Neural progenitor cell (in vitro differentiated cells): ENCODE measurements at places on chromosomes 12 and 14. TPM values are rescaled to one million over a fixed set of nuclear protein-coding genes. Genes with fewer than 3 reads are reported as not detected.
A peak's percentile ranks its signal among the peaks of the same experiment; 100 is the strongest.

The KLRC1 gene
- total RNA-seq = not detected in 2 replicates

The ADCY4 gene
- total RNA-seq = not detected in 2 replicates

The MIP gene
- total RNA-seq = 0.03 TPM in 1 of 2 replicates, not detected in the other

The DAO gene
- total RNA-seq = not detected in 2 replicates

The LRRC10 gene
- total RNA-seq = not detected in 2 replicates

The DCN gene
- not detected in 2 replicates for total RNA-seq

The ANO2 gene
- 4.0 and 4.8 TPM in 2 replicates for total RNA-seq

The TSPAN11 gene
- total RNA-seq = 7.4 and 27.7 TPM in 2 replicates

The KLRF1 gene
- total RNA-seq = not detected in 2 replicates

The MYO1H gene
- total RNA-seq = not detected in 2 replicates

The GALNT6 gene
- total RNA-seq = 1.5 TPM in 1 of 2 replicates, not detected in the other

The NUDT14 gene
- 5.5 and 27.0 TPM in 2 replicates for total RNA-seq

The ZFYVE26 gene
- 18.3 and 22.3 TPM in 2 replicates for total RNA-seq

DNA sequence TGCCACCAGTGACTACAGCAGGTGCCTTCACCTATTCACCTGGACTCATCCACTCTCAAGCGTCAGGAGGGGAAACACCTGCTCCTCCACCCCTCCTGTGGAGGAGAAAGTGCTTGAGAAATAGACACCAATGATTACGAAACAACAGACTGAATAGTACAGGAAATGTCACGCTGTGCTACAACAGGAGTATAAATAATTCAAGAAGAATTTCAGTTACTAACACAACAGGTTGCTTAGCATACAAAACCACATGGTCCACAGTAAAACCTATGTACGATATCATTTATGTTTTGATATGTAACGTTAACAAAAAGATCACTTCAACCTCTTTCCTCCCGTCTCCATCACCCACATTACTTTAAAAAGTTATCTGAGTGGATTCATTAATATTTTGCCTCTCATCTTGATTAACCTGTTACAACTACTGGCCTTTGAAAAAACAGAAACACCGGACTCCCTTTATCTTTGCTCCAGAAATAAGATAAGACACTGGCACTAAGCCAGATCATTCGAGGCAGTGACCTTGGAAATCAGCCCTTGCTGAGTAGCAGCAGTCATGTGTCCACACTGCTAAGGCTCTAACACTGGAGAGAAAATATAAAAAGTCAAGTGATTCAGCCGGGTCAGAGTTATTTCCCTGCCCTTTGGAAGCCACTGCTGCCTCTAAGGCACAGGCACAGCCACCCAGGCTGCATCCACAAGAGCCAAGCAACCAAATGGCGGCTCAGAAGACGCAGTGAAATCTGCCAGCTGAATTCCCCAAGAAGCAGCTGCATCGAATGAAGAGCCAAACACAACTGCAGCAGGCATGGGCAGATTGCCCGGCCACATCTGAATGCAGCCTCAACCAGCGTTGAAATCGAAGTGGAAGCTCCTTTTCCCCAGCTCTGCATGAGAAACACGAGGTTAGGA lies 40.9 kb downstream of the NT5DC3 start:
- DNase-seq = no peak

- no peak for DNase-seq
These were observed 774 bp upstream of the SLC2A13 start for GRCh38 chr12:40106655-40107054.

- peak; percentile 85 for DNase-seq
These were observed 21.2 kb upstream of the ZNF740 start for GRCh38 chr12:53159195-53159839.

DNA sequence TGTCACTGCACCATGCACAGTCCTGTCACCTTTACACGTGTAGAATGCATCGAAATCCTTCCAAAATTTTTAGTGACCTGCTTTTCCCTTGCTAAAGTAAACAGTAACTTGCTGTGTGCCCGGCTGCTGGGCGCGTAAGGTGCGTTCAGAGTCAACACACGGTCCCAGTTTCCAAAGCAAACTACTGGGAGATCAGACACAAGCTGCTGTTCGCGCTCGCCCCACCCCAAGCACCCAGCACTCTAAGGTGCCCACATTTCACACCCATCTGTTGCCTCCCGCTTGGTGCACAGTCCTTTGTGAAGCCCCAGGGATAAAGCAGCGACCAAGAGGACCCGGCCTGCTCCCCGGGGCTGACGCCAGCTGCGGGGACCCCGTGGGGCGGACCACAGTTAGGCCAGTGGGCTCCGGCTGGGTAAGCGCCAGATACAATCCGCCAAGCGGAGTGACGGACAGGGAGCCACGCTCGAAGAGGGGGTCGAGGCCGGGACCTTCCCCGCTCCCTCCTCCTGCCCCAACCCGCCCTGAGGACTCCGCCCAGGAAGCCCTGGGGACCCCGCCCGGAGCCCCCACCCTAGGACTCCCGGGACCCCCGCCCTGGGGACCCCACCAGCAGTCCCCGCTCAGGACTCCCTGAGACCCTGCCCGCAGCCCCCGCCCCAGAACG lies 633 bp downstream of the STX2 start:
- peak; percentile 63 for DNase-seq

DNA sequence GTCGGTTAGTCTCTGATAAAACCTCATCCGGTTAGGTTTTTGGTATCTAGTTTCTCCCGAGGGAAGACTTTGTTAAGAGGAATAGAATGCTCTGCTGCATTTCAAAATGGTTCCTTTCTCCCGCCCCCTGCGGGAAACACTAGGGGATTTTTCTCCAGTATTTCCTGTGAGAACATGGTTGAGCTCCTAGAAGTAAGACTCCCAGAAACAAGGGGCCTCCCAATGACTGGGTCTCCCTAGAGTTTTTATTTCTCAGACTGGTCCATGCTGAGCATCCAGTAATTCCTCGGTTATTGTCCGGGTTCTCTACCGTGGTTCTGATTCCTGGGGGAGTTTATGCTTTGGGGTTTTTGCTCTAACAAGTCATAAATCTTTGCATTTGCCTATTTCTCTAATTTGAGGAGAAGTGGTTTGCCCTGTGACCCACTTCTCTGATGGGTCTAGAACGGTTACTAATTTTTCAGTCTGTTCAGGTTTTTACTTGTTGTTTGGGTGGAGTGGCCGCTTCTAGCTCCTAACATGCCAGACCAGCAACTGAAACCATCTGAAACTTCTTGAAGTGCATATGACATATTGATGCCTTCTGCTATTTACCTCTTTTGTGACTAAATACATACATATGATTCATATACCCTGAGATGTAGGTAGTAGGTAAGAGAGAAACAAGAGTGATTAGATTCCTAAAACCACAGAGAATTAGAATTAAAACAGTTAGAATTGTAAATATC lies 25.1 kb downstream of the TESPA1 start:
- DNase-seq = no peak

DNA sequence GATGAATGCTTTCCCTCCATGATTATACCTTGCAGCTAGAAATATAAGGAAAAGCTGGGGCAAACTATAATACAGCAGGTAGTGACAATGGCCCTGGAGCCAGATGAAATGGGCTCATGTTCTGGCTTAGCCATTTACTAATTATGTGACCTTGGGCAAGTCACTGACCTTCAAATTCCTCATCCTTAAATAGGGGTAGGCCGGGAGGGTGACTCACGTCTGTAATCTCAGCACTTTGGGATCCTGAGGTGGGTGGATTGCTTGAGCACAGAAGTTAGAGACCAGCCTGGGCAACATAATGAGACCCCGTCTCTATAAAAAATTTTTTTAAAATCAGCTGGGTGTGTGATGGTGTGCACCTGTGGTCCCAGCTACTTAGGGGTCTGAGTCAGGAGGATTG lies 155.4 kb downstream of the C12orf75 start:
- no peak for DNase-seq

DNA sequence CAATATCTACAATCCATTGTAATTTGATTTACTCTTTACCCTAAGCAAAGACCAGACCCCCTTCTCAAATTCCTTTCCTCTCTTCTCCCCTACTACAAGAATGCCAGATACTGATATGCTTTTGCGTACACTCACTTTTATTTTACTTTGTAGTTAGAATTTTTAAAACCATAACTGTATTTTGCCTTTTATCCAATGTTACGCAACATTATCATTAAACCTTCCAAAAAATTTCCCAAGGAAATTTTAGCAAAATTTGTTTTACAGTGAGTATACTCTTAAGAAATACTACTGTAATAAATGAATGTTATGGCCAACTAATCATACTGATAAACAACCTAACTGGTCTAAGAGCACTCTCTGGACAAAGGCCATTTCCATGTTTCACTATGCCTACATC lies 22.3 kb downstream of the ATP2B1 start:
- no peak for DNase-seq

DNA sequence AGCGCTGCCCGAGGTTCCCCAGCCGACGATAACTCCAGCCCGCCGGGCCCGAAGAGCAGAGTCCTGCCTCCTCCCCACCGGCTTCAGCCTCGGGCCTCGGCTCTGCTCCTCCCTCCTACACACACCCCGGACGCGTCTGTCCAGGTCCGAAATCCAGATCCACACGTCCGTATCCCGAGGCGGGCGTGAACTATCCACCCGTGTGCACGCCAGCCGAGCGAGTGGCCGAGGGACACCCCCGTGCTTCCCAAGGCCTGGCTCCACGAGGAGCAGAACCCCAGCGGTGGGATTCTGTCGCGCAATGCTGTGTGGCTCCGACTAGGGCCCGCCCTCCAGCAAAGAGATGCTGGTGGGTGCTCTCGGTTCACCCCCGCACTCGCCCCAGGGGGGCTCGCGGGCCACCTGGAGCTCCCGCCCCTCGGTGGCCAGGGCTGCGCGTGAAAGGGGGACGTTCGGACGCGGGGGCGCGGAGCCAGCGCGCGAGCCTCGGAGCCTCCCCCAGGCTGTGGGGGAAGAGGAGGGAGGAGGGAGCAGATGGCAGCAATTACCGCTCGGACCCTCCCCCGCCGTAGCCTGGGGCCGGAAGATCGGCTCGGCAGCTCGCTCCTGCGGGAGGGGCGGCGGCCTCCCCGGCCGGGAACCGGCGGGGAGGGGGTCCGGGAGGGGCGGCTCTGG lies 18.9 kb upstream of the ANKRD33 start:
- peak; percentile 52 for DNase-seq

GRCh38 chr14:21852061-21852664 lies 178.5 kb upstream of the OR4E1 start:
- peak; percentile 76 for DNase-seq

DNA sequence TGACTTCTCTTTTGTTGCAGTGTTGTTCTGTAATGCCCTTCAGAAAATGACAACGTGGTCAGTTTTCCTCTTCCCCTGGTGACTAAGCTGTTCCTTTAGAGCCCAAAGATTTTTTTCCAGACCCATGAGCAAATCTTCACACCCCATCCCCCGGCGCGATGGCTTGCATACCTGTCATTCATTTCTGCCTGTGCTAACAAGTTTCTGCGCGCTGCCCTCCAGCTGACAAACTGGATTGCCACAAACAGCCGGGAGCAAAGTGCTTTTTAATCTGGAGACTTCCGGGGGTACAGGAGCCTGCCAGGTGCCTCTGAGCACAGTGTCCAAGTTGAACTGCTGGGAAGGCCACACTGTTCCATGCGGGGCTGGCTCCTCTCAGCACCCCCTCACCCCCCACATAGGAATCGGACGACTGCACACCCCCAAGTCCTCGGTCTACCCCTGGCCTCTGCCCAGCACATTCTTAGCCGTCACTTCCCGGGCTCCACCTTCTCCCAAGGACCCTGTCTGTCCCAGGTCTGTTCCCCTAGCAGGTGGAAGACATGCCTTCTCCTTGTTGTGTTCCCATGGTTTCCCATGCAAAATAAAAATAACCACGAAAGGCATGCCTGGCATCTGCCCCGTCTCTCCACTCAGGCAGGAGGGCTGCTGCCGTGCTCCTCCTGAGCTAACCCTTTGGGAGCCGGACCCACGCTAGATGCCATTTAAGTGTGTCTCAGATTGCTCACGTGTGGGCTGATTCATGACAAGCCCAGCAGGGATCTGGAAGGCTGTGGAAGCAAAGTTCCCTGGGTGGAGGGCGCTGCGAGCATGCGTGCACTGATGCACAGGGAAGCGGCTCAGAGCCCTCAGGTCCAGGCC lies 14.1 kb downstream of the RILPL1 start:
- no peak for DNase-seq

- no peak for DNase-seq
These were observed 291.7 kb downstream of the RMST start for GRCh38 chr12:97754306-97754705.

GRCh38 chr14:74955229-74956026 lies at the start of gene PGF:
PGF (minus strand) TSS chr14:74955597; CDS start chr14:74955242, 355 bp downstream.
- DNase-seq = peak; percentile 90

- no peak for DNase-seq
These were observed 19.2 kb upstream of the OAS1 start for GRCh38 chr12:112887550-112887949.

- DNase-seq = no peak
These were observed 1.9 kb upstream of the ITGB7 start for GRCh38 chr12:53208877-53209463.

DNA sequence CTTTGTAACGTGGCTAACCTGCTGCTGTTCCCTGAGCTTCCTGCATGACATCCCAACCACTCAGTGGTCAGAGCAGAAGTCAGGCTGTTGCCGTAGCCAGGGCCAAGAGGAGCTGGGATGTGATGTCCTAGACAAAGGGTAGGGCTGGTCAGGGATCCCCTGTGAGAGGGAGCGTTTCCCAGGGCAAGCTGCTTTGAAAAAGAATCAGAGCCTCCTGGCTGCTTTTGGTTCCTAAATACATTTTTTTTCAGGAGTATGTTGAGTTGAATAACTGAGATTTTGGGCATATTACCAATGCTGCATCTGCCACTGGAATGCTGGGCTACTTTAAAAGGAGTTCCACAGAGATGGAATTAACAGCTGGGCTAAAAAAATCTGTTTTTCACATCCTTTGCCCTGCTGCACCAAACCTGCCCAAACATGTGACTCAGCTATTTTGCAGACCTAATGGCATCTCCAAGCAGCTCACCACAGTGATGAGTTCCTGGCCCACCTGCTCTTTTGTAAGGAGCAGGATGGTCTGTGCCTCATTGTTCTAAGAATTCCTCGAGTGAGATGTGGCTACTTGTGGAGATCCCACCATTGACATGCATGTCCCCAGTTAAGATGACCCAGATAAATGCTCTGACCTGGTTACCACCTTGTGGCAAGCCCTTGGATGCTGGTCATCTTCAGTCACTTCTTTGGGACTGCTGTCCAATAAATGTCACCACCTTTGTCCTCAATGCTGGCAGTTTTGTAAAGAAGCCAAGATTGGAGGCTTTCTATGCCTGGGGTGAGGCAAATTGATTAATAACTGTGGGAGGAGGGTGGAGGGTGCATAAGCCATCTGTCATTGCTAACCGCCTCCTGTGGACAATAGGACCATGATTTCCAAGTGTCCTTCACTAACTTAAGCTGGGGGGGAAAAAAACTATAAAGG lies 24.1 kb downstream of the ANKRD13A start:
- peak; percentile 7 for DNase-seq

- DNase-seq = no peak
These were observed 270.4 kb downstream of the NEDD1 start for GRCh38 chr12:97177481-97177880.

DNA sequence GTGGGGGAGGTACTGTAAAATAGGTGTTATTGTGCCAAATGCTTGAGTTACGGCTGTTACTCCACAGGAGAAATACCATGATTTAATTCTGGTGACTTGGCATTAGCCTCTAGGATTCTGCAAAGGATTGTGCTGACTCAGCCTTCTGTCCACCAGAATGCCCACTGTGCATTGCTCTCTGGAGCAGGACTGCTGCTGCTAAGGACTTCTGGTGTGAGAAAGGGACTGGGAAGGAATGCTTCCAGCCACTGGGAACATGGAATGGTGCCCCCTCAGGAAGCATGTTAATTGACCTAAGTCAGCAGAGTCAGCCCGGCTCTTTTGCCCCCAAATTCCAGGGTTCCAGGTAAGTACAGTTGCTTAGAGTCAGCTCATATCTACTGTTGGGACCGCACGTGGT lies 32.9 kb downstream of the ZFHX2 start:
- DNase-seq = peak; percentile 58

- DNase-seq = no peak
These were observed 64.1 kb downstream of the RAD51B start for GRCh38 chr14:67883717-67884116.

- peak; percentile 25 for DNase-seq
These were observed 9.8 kb downstream of the CCER1 start for GRCh38 chr12:90945070-90945649.
